ENCODE measurements at places on chromosomes 2 and 18.

GRCh38 chr2:64586054-64586453, 61.9 kb downstream of the AFTPH start:
- DNase-seq, result no peak

DNA sequence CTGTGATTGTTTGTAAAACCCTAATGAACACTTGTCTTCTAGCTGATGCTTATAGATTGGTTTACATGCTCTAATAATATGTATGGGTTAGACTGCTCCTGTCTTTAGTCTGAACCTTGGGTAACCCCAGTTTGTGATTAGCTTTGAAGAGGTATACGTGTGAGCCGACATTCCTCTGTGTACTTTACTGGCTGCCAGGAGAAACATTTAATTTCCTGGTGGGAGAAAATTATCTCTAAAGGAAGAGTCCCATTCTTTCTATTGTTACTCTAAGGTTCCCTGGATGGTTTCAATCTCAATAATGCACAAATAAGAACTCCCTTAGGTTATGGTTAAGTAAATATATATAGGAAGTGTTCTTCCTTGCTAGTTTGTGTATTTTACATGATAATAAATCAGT, 143.6 kb upstream of the ZSWIM2 start:
- DNase-seq, result no peak

DNA sequence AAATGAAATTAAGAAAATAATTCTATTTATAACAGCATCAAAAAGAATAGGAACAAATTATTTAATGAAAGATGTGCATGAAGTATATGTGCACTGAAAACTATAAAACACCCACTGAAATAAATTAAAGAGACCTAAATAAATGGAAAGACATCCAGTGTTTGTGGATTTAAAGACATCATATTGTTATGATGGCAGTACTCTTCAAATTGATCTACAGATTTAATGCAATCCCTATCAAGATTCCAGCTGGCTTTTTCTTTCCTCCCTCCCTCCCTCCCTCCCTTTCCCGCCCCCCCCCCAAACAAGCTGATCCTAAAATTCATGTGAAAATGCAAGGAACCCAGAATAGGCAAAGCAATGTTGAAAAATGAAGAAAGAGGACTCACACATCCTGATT, 83.5 kb upstream of the ZFP36L2 start:
- DNase-seq, result no peak

GRCh38 chr2:231093933-231094332, 30.9 kb downstream of the HTR2B start:
- DNase-seq, result no peak

GRCh38 chr2:218323526-218324472, 31.5 kb upstream of the TMBIM1 start:
- no peak for DNase-seq

DNA sequence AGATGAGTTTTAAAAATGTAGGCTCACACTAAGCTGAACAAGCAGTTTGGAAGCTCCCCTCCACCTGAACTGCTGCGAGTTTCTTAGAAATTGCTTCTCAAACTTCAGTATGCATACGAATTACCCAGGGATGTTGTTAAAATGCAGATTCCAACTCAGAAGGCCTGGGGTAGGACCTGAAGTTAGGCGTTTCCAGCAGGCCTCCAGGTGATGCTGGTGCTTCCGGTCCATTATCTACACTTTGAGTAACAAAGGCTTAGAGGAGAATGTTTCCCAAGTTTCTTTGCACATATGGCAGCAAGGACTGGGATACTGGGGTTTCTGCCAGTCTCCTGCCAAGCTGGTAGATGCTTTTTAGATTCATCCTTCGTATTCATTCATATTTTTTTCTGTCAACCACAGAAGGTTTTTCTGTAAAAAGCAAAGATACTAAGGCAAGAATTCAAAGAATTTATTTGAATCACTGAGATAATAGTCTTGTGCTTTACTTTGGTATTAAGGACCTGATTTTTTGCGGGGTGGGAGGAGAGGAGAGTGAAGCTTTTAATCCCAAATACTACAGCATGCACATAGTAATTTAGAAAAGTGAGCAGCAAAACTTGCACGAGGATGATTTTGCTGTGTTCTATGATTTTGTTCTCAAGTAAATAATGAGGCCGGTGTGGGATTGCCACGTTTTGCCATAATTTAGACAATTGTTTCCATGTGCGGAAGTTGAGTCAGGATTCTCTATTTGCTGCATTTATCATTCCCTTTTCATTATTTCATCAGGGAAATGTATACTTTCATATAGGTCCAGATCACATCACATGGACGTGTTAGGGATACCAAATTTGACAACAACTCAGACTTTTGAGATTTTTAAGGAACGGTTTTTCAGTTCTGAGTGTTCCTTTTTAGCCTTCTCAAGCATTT, 137.6 kb upstream of the SPATS2L start:
- DNase-seq, result no peak

- DNase-seq, result no peak
Observed at GRCh38 chr2:220269367-220269766, 641.9 kb downstream of the SLC4A3 start.

DNA sequence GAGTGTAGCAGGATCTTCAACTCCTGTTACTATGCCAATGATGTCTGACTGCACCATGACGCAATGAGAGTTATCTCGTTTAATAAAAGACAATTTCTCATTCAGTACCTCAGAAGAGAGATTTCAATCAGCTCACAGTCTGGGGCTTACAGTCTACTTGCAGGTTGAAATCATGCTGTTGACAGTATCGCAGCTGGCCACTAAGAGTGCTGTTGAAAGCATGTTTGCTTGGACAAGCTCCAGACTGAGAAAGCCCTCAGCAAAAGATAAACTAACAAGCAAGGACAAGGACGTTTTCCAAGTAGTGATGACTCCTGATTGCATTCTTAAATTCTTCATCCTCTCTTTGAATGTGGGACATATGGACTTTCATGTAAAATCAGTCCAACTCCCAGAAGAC, 145.2 kb upstream of the SYT4 start:
- DNase-seq, result no peak

GRCh38 chr18:74804677-74805076, 207.0 kb downstream of the ZNF407 start:
- no peak for DNase-seq

DNA sequence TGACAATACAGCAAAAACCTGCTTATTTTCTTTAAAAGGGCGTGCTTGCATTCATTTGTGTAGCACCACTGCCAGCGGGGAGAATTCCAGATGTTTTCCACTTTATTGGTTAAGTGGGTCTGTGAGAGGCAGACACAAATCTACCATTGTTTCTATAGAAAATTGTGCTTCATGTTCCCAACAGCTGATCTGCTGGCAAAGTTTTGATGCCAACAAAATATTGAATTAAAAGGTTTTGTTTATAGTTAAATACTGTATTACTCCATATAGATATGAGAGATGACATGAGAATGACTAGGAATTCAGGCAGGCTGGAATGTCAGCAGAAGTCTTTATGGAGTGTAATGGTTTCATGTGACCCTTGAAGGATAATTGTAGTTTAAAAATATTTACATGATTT, 182.7 kb downstream of the MC4R start:
- no peak for DNase-seq

DNA sequence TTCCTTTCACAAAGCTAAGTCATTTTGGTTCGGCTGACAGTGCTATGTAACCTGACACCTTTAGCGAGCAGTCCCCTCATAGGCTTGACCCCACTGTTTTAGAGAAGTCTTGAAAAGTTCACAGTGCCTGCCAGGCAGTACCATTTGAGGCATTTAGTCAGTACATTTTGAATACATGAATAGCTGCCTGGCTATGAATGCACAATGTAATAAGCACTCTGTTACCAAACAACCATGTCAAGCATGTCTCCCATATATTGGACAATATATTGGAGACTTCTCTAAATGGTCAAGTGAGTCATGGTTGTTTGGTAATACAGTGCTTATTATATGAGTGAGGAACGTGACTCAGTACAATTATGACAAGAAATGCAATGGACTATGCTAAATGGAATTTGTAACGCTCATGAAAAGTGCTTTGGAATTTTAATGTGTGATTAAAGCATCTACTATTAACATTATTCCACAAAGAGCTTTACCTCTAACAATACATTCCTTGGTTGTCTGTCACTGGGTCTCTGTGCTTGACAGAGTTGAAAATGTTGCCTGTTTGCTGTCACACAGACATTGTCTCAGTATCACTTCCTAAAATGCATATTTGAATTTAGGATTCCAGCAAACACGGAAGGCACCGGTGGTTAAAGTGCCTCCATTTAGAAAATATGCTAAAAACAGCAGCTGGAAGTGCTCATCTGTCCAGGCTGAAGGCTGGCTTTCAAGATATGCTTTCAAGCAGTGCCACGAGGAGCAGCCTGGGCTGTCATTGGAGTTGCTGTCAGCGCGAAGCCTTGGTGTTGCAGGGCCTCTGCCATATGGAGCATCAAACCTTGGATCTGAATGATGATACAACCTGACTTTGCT, 458.6 kb downstream of the FBXO15 start:
- DNase-seq, result no peak

GRCh38 chr18:80191264-80191663, 56.0 kb downstream of the PARD6G start:
- no peak for DNase-seq

- no peak for DNase-seq
Observed at GRCh38 chr18:57776767-57777166, 26.3 kb downstream of the ATP8B1 start.

GRCh38 chr18:63775166-63775730, at the start of gene SERPINB7:
Gene SERPINB7 (plus strand): TSS chr18:63775418. CDS start chr18:63782373, 6,955 bp downstream.
- no peak for DNase-seq

- DNase-seq, result no peak
Observed at GRCh38 chr2:214277880-214278279, 133.0 kb upstream of the VWC2L start.

DNA sequence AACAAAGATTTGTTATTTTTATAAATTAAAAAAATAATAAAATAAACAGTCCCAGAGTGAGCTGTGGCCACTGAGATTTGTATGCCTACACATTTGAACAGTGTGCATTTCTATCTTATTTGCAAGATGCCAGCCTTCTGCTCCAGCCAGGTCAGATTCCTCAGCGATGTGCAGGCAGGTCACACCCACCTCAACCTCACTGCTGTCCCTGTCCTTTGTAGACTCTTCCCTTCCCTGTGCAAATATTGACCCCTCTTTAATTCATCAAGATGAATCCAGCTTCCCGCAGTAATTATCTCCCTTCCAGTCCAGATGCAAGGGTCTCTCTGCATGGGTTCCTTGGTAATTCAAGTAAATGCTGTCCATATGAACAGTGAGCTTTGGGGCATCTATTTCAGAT, 256.2 kb downstream of the PIEZO2 start:
- DNase-seq, result no peak

- DNase-seq, result no peak
Observed at GRCh38 chr2:81266106-81266505, 961.6 kb upstream of the LRRTM1 start.

GRCh38 chr2:102122115-102122514, 20.4 kb upstream of the IL1R1 start:
- no peak for DNase-seq

DNA sequence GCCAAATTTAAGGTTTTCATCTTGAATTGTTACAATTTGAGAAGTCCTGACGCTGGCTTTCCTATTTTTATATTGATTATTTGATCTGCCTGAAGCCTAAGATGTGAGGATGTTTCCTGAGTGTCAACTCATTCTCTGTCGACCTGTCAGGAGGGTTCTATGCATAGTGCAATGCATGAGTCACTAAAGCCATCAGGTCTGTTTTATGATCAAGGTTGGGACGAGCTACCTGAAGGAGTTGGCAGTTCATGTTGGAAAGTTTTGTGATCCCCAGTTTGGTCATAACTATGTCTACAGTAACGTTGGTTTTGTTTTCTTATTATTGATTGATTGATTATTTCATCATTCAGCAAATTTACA, 71.2 kb downstream of the NABP1 start:
- DNase-seq, result no peak

- no peak for DNase-seq
Observed at GRCh38 chr2:187819624-187820023, 265.4 kb upstream of the TFPI start.

DNA sequence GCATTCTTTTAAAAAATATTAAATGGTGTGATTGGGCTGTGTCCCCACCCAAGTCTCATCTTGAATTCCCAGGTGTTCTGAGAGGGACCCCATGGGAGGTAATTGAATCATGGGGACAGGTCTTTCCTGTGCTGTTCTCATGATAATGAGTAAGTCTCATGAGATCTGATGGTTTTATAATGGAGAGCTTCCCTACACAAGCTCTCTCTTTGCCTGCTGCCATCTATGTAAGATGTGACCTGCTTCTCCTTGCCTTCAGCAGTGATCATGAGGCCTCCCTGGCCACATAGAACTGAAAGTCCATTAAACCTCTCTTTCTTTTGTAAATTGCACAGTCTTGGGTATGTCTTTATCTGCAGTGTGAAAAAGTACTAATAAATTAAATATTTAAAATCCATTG, 10.3 kb downstream of the PPM1B start:
- no peak for DNase-seq

- DNase-seq, result no peak
Observed at GRCh38 chr18:48884771-48885170, 66.0 kb downstream of the SMAD7 start.

DNA sequence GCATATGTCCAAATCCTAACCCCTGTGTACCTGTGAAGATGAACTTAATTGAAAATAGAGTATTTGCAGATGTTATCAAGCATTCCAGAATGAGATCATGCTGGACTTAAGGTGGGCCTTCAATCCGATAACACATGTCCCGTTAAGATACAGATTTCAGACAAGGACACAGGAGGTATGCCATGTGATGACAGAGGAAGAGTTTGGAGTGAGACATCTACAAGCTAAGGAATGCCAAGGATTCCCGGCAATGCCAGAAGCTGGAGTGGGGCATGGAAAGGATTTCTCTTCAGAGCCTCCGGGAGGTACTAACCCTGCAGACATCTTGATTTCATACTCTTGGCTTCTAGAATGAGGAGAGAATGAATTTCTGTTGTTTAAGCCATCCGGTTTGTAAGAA, 231.7 kb downstream of the ALK start:
- DNase-seq, result no peak

DNA sequence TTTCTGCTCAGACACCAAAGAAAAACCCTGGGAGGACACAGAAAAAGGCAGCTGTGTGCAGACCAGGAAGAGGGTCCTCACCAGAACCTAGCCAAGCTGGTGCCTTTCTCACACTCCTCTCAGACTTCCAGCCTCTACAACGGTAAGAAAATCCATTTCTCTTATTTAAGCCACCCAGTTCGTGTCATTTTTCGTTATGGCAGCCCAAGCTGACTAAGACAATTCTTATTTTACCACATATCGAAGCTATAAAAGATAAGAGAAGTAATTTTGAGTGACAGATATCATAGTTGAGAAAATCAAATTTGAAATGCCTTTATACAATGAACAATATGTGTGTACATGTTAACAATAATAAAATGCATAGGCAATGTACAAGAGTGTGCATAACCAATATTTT, 219.5 kb downstream of the CBLN2 start:
- DNase-seq, result no peak

GRCh38 chr18:24801001-24801400, 340.6 kb downstream of the HRH4 start:
- no peak for DNase-seq

DNA sequence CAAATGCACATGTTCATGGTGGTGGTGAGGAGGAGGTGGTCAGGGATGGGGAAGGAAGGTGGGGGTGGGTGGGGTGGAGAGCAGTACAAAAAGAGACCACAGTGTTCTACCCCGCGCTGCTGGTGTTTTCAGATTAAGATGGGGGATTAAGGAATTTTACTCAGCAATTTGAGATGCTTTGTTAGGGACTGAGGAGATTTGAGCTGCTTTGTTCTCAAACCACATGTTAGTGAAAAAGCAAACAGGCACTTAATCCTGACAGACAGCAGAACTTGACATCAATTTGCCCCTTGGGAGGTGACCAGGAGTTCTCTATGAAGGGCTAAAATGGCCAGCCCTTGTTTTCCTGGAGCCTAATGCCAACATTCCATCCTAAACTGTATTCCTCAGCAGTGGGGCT, 244.5 kb downstream of the MEIS1 start:
- no peak for DNase-seq
